Large intestine (tissue), 12 donors: ENCODE measurements at places on chromosomes 1 and 21. TPM values are rescaled to one million over a fixed set of nuclear protein-coding genes. Genes with fewer than 3 reads are reported as not detected.

LCE3E gene
- not detected for polyA plus RNA-seq

ASPM gene
- polyA plus RNA-seq = 10.0 TPM

CELA3B gene
- 0.21 TPM for polyA plus RNA-seq

TLR5 gene
- 1.9 TPM for polyA plus RNA-seq

LYPD8 gene
- polyA plus RNA-seq = 2.1 TPM

HSPA6 gene
- 0.46 TPM for polyA plus RNA-seq

ZNF683 gene
- 0.27 TPM for polyA plus RNA-seq

KLF17 gene
- polyA plus RNA-seq = 0.04 TPM

CRYBG2 gene
- 3.9 TPM for polyA plus RNA-seq
